GM13977 (cell line): ENCODE measurements at places on chromosomes 12 and 14.

- DNase-seq: no peak
Observed at GRCh38 chr12:99611599-99611998, 36.0 kb upstream of the GARIN6 start.

DNA sequence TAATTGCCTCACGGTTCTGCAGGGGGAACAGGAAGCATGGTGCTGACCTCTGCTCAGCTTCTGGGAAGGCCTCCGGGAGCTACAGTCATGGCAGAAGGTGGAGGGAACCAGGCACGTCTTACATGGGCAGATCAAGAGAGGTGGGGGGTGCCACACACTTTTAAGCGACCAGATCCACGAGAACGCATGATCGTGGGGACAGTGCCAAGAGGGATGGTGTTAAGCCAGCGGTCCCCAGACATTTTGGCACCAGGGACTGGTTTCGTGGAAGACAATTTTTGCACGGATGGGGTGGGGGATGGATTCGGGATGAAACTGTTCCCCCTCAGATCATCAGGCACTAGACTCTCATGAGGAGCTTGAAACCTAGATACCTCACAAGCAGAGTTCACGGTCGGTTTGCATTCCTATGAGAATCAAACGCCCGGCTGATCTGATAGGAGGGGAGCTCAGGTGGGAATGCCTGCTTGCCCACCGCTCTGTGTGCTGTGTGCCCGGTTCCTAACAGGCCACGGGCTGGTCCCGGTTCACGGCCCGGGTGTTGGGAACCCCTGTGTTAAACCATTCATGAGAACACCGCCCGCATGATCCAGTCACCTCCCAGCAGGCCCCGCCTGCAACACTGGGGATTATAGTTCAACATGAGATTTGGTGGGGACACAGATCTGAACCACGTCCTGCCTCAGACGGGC lies 96.9 kb downstream of the ADGRD1 start:
- no peak for DNase-seq

- DNase-seq: peak; percentile 5
Observed at GRCh38 chr14:100907240-100907639, 3.7 kb upstream of the RTL1 start.

DNA sequence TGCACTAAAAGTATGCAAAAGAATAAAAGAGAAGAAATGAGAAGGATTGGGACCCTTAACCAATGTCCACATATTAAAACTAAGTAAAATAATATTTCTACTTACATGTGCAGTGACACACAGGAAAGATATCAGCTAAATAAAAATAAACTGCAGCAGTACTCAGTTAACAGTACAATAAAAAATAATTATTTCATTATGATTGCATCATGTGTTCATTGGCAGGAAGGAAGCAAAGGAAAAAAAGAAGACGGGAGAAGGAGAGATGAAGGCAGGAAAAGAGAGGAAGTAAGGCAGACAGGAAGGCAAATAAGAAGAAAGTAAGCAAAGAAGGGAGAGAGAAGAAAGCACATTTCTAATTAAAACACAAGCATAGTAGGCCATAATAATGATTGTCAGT lies 33.0 kb downstream of the RASSF9 start:
- DNase-seq: no peak

- DNase-seq: no peak
Observed at GRCh38 chr12:67426067-67426466, 156.9 kb downstream of the CAND1 start.

- DNase-seq: no peak
Observed at GRCh38 chr12:66596199-66596598, 82.7 kb downstream of the GRIP1 start.

- DNase-seq: no peak
Observed at GRCh38 chr12:8948701-8949341, 624 bp downstream of the M6PR start.

DNA sequence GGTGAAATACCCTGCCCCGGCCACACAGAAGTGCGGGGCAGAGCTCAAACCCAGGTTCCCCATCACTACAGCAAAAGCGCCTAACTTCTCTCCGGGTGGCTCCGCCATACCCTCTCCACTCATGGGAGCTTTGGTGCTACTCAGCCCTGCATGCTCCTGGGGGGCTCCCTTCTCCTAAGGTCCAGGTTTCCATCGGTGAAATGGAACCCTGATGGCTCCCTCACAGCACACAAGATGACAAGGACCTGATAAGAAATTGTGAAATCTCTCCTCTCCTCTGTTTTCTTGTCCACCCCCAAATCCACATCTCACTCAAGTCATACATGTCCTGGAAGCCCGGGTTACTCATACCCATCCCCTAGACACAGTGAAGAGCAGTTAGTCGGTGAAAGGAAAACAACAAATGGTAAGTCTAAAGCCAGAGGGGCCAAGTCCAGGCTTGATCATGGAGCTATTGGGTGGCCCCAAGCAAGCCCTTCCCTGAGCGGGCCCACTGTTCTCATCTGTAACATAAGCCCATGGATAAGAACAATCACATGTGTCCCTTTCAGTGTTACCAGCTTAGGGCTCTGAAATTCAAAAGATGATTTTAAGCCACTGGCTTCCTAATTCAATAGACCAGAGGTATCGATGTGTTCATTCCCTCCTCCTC lies 317.5 kb downstream of the BCL11B start:
- DNase-seq: no peak

DNA sequence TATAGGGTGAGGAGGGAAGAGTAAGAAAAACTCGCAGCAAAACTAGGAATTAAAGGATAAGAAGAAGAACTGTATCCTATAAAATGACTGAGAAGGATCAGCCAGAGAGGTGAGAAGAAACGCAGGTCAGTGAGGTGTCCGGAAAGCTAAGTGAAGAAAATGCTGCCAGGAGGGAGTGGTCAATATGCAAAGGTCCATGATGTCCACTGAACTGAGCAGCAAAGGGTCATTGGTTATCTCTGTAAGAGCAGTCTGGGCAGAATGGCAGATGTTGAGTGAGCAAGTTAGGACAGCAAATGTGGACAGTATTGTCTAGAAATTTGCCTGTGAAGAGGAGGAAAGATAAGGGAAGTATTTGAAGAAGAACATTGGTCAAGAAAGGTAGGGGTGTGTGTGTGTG lies 155.4 kb downstream of the SRGAP1 start:
- no peak for DNase-seq
